ENCODE measurements at places on chromosomes 16 and 17.

- no peak for DNase-seq
These were observed 111.1 kb downstream of the OR1D5 start for GRCh38 chr17:2952174-2952845.

DNA sequence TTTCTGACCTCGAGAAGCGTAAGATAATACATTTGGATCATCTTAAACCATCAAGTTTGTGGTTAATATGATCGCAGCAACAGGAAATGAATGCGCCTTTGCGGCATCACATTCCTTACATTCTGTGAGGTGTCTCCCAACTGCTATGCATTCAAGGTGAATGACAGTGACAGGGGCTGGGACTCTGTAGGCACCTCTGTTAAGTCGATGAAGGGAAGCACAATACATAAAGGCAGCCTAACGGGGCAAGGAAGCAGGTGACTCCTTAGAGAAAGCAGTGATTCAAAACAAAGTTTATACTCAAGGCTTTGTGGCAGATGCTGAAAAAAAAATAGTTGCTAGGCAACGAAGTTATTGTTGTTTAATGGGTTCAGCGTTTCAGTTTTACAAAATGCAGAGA is 21.6 kb upstream of the EVPL start:
- DNase-seq, result no peak

DNA sequence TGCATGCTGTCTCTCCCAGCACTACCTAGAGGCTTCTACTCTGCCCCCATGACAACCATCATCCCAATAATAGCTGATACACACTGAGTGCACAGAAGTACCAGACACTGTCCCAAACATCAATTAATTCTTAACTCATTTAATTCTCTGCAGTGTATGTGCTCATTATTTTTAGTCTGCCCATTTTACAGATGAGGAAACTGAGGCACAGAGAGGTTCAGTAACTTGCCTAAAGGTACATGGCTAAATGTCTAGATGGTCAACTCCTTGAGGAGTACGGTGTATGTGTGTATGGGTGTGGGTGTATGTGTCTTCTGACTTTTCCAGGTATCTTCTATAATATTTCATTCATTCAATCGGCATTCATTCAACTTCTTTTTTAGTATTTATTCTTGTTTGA is 407.9 kb downstream of the SOX9 start:
- no peak for DNase-seq

DNA sequence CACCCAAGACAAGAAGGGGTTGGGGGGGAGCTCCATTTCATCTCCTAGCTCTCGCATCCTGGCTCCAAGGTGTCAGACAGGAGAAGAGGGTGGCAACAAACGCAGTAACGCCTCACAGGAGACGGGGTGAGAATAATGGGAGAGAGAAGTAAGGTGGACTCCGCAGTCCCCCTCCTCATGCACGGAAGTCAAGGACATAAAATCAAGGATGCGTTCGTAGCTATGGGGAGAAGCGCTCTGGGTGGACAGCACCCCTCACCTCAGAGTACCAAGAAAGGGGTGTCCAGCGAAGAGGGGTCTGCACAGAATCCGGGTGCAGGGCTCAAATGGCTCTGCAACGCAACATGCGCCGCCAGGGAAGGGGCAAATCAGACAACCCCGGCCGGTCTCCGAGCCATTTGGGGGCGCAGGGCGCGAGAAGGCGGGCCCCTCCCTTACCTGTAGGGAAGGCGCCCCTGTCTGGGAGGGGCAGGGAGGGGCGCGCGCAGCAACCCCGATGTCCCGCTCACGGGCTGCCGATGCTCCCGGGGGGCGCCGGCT is 555 bp downstream of the HDAC5 start:
- peak; percentile 88 for DNase-seq

- no peak for DNase-seq
These were observed 31.0 kb downstream of the MAPT start for GRCh38 chr17:45925311-45925710.

DNA sequence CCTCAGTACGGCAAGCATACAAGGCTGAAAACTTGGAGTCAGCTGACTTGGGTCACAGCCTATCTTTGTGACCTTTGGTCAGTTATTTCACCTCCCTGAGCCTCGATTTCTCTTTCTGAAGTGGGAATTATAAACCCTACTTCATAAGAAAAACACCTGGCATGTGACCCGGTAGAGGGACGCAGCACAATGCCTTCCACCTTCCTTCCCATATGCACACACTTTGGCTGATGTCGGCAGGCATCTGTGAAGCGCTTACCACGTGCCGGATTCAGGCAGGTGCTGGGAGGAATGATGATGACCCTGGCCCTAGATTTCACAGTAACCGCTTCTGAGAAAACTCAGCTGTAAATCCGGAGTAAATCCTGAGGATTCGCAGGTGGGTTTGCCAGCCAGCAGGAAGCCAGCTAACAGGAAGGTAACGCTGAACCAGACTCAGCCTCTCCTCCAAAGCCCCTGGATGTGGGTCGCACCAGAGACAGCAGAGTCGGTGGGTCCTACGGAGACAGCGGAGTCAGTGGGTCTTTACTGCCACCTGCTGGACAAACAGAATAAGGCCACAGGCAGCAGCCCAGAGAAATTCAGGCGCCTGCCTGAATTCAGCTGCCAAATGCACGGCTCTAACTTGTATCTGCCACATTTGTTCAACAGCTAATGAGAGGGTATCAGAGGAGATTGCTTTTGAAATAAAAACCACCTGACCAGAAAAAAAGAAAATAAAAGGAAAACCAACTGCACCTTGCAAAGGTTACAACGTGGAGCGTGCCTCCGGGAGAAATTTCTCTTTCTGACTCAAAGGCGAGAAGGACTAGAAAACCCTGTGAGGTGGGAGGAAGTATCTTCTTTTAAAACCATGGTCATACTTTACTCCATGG is 16.6 kb downstream of the COPRS start:
- no peak for DNase-seq

DNA sequence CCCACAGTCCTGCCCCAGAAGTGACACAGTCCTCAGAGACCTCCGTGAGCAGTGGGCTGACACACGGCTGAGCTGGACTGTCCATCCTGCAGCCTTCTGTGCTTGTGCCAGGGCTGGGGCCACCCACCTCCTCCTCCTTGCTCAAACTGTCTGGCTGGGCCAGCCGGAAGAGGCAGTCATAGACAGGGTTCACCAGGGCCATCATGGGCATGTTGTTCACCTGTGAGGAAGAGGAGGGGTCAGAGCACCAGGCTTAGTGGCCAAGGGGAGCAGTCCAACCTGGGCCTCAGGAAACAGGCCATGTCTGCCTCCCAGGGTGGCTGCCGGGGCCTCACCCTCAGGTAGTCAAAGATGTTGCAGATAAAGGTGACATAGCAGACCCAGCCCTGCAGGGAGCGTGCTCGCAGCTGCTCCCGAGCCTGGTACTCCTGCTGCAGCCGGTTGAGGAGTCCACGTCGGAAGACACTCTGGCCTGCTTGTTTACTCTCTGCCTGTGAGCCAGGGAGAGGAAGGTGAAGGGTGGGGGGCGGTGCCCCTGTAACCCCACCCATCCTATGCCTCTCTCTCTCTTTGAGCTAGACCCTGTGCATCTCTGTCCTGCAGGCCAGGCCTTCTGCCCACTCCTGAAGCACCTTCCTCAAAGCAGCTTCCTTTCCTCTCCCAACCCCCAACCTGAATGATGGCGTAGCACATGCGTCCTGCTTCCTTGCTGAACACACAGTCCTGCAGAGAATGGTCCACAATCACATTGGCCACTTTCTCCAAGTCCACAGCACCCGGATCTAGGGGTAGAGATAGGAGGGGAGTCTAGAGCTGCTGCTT is 3.4 kb downstream of the MIF4GD start:
- DNase-seq, result no peak

- no peak for DNase-seq
These were observed 5.5 kb downstream of the KRT40 start for GRCh38 chr17:40978575-40979151.

GRCh38 chr16:14427371-14427948 is 202.6 kb downstream of the PARN start:
- DNase-seq, result no peak

GRCh38 chr17:67434061-67434525 is 57.0 kb downstream of the PITPNC1 start:
- no peak for DNase-seq

DNA sequence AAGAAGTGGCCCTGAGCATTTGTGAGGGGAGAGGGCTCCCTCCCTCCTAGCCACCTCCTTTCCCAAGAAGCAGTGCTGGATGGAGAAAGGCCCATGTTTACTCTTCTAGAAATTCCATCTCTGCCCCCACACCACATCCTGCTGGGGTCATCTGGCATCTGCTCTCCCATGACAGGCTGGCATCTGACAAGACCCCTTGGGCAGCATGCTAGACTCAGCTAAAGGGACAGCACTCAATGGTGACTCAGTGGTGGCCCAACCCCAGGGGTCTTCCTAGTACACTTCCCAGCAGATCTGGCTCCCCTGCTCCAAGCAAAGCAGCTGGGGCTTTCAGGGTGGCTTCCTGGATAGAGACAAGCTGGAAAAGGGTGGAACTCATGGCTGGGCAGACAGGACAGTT is 14.4 kb downstream of the SLC38A7 start:
- DNase-seq, result no peak

GRCh38 chr17:56274491-56274890 is 121.2 kb downstream of the ANKFN1 start:
- no peak for DNase-seq

GRCh38 chr16:12267491-12267890 is 291.0 kb downstream of the SNX29 start:
- DNase-seq, result no peak

- DNase-seq, result no peak
These were observed 41.5 kb upstream of the TEX2 start for GRCh38 chr17:64304551-64304950.

Data from vagina (tissue), 2 donors.